Activated CD4-positive, alpha-beta memory T cell treated with anti-CD3 and anti-CD28 coated beads for 36 hours (primary cell): ENCODE measurements at places on chromosomes 3 and 15. TPM values are rescaled to one million over a fixed set of nuclear protein-coding genes. Genes with fewer than 3 reads are reported as not detected.

DNA sequence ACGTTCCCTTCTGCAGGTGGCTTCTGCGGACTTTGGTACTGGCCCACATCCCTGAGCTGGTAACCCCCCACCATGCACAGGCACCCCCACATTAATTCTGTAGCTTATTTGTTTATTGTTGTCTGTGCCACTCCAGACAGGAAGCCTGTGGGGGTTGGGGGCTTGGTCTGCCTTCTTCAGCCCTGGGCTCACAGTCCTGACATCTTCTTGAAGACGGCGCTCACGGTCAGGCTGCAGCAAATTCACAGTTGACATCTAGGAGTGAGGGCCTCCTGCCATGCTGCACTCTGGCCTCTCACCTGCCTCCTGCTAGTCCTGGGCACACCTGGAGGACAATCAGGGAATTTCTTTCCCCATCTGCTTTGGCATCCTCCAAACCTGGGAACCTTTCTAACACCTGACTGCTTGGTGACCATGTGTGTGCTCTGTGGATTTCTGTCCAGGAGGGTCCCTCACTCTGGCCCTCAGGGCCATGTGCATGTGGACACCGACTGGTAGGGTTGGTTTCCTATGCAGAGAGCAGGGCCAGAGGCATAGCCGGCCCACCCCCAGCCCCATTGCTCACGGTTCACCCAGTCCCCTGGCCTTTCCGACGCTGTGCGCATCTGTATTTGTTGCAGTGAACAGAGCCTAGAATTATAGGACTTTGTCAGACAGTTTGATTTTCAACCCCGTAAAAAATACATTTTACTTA lies 68.8 kb downstream of the APBA2 start:
- H3K4me3 ChIP-seq = no peak overlapping the region
- no peak overlapping the region for H3K27ac ChIP-seq
- H3K27me3 ChIP-seq = no peaks in the 10 kb centered on the region

DNA sequence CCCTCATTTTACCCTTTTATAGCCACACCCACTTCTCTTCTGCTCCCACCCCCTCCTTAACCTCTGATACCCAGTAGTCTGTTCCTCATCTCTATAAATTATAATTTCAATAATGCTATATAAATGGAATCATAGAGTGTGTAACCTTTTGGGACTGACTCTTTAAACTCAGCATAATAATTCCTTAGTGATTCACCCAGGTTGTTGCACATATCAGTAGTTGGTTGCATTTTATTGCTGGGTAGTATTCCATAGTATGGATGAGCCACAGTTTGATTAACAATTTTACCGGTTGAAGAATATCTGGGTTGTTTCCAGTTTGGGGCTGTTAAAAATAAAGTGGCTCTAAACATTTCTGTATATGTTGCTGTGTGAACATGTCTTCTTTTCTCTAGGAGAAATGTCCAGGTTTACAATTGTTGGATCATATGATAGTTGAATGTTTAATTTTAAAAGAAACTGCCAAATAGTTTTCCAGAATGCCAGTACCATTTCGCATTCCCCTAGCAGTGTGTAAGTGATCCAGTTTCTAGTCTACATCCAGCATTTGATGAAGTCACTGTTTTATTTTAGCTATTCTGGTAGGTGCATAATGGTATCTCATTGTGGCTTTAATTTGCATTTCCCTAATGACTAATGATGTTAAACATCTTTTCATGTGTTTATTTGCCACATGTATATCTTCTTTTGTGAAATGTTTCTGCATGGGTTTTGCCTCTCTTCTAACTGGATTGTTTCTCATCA lies 68.5 kb downstream of the VPS8 start:
- H3K27me3 ChIP-seq = no peaks in the 10 kb centered on the region
- H3K36me3 ChIP-seq = peaks cover 24% of the 10 kb centered on the region
- no peak overlapping the region for H3K4me3 ChIP-seq
- H3K4me1 ChIP-seq = no peaks in the 10 kb centered on the region

DNA sequence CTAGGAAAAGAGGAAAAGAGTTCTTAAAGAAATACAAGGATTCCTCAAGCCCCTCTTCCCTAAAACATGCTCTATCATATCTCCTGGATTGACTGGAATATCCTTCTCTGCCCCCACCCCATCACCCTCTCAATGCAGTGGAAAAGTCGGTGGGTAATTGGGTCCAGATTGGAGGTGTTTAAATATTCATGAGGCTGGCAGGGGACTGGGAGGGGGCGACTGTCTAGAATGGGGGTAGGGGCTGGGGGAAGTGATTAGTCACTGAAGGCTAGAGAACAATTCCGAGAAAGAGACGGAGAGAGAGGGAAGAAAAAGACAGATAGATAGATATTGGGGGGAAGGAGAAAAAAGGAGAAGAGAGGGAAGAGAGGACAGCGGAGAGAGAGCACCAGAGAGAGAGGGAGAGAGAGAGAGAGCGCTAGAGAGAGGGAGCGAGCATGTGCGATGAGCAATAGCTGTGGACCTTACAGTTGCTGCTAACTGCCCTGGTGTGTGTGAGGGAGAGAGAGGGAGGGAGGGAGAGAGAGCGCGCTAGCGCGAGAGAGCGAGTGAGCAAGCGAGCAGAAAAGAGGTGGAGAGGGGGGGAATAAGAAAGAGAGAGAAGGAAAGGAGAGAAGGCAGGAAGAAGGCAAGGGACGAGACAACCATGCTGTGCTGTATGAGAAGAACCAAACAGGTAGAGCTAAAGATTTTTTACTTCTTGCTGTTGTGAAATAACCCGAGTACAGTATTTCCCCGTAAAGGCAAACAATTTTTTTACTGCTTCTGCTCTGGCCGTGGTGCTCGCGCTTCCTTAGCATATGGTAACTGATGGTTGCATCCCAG lies at the start of gene GAP43:
GAP43 (plus strand) TSS at position 467 of the 825 bp plus-strand sequence; CDS start at position 647, 180 bp downstream.
- H3K27ac ChIP-seq = no peak within 1 kb of the TSS
- no peaks in the 10 kb centered on the region for H3K36me3 ChIP-seq
- H3K27me3 ChIP-seq = peaks cover 41% of the 10 kb centered on the region

DNA sequence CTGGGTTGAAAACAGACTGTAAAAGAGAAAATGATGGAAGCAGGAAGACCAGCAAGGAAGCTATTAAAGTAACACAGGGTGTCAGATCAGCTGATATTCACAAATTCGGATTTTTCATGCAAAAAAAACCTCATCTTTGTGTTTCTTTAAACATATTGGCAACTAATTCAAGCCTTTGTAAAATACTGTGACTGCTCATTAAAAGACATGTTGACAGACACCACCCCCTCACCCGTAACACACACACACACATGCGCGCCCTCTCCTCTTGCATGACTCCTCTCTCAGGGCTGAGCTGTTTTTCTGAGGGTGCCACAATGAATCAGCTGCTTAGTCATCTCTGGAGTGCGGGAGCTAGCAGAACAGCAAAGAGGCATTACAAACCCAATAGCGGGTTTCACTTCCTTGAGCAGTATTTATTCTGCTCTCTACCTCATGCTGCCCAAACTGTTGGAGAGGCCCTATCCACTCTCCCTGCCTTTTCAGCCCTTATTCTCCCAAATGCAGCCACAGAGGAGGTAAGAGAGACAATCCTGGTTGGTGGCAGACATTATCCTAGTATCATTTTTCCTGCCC lies 35.8 kb upstream of the CCDC80 start:
- H3K4me3 ChIP-seq = peak overlapping the region; percentile 14
- H3K27ac ChIP-seq = peak overlapping the region; percentile 14
- H3K27me3 ChIP-seq = peaks cover 14% of the 10 kb centered on the region
- no peaks in the 10 kb centered on the region for H3K36me3 ChIP-seq
- DNase-seq = peak; percentile 96

- H3K27ac ChIP-seq = no peak overlapping the region
- H3K4me1 ChIP-seq = peaks cover 13% of the 10 kb centered on the region
- no peak overlapping the region for H3K4me3 ChIP-seq
Measured at GRCh38 chr3:37952564-37952963, 38.0 kb upstream of the VILL start.

- DNase-seq = no peak
- no peak overlapping the region for H3K4me3 ChIP-seq
- peaks cover 21% of the 10 kb centered on the region for H3K4me1 ChIP-seq
- no peak overlapping the region for H3K27ac ChIP-seq
Measured at GRCh38 chr3:196789885-196790359, 50.3 kb downstream of the PAK2 start.

DNA sequence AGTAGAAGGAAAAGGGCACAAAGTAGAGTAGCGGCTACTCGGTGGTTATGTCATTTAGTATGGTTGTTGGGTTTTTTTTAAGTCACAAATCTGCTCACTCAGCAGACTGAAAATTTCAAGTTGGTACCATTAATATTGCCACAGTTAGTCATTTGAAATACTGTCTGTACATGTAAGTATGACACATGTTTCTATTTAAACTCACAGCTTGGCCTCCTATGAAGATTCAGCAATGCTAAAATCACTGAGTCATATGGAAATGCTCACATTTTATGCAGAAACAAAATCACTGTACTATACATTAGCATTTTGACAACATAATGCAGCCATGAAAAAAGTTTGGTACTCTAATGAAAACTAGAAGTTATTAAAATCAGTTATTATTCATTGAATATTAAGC lies 571.9 kb downstream of the TAFA4 start:
- no peaks in the 10 kb centered on the region for H3K36me3 ChIP-seq
- H3K27me3 ChIP-seq = no peaks in the 10 kb centered on the region
- H3K4me3 ChIP-seq = no peak overlapping the region
- H3K27ac ChIP-seq = no peak overlapping the region

DNA sequence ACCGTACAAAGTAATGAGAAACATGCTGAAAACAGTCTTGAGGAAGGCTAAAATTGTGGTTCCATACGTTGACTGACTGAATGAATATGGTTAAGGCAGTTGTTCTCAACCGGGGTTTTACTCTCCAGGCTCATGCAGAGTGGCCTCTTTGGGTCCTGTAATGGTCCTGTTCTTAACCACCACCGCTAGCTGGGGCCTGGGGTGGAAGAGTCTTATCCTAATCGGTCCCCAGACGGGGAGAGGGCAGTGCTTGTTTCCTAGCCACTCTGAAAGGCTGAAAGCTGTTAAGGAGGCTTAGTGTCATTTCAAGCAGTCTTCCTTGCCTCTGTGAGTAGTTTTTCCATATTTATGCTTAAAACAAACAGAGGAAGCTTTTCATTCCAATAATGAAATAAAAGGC lies 32.0 kb downstream of the SELENOT start:
- no peaks in the 10 kb centered on the region for H3K27me3 ChIP-seq
- peak overlapping the region; percentile 72 for H3K27ac ChIP-seq
- no peak overlapping the region for H3K4me3 ChIP-seq
- peaks cover 2% of the 10 kb centered on the region for H3K36me3 ChIP-seq
- DNase-seq = no peak
- peaks cover 29% of the 10 kb centered on the region for H3K4me1 ChIP-seq

DNA sequence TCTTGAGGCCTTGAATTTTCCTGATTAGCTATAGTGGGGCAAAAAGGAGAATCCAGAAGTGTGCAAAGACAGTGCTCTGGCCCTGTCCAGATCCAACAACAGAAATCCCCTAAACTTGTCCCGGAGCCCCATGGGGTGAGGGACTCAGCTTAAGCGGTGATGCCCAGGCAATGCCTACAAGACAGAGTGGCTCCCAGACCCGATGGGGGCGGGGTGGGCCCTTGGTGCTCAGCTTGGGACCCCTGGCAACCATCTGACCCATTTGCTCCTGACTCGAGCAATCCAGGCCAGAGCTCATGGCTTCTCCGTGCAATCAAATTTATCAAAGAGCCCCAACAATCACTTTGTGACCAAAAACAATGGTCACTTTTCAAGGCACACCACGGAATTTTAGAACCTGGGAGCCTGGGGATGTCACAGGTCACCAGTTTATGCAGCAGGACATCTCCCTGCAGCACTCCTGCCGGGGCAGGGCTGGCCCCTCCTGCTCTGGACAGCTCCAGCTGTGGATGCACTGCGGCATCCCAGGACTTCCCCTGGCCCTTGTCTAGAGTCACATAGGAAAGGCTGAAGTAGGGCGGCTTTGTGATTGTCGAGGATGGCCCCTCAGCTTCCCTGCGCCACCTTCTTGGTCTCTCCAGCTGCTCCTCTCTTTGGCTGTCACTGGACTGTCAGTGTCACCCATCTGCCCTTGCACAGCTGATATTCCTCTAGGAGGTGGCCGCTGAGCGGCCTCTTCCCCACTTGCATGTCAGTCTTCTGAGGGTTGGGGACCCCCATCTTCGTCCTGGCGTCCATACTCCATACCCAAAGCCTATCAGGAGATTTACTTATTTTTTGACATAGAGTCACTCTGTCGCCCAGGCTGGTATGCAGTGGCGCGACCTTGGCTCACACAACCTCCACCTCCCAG lies 28.4 kb downstream of the RGMA start:
- no peak overlapping the region for H3K27ac ChIP-seq
- H3K27me3 ChIP-seq = peaks cover 10% of the 10 kb centered on the region
- no peak overlapping the region for H3K4me3 ChIP-seq
- no peaks in the 10 kb centered on the region for H3K36me3 ChIP-seq

GRCh38 chr3:124203292-124203691 lies 211.4 kb upstream of the ROPN1 start:
- no peaks in the 10 kb centered on the region for H3K36me3 ChIP-seq
- H3K27ac ChIP-seq = no peak overlapping the region
- H3K4me3 ChIP-seq = no peak overlapping the region
- DNase-seq = no peak
- H3K27me3 ChIP-seq = peaks cover 12% of the 10 kb centered on the region
- no peaks in the 10 kb centered on the region for H3K4me1 ChIP-seq

- no peak for DNase-seq
- no peaks in the 10 kb centered on the region for H3K27me3 ChIP-seq
- no peak overlapping the region for H3K27ac ChIP-seq
- H3K4me3 ChIP-seq = no peak overlapping the region
Measured at GRCh38 chr3:192858849-192859585, 58.6 kb downstream of the MB21D2 start.

- H3K4me3 ChIP-seq = no peak overlapping the region
- no peaks in the 10 kb centered on the region for H3K36me3 ChIP-seq
- DNase-seq = no peak
- no peak overlapping the region for H3K27ac ChIP-seq
Measured at GRCh38 chr3:133137042-133137996, 99.1 kb downstream of the TMEM108 start.

DNA sequence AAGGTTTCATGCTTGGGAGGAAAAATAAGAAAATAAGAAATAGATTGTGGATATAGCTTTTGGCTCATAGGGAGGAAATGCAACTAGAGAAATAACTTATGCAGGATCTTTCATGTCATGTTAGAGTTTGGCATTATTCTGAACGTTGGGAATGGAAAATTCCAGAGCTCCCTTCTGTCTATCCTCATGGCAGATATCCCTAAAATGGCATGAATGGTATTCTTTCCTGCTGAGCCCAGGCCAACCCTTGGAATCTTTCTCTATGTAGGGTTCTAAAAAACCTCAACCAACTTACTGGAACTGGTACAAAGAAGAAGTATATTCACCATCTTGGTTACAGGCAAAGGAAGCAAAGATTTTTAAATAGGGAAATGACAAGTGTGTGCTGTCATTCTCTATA lies 212.5 kb downstream of the CHST2 start:
- H3K27ac ChIP-seq = no peak overlapping the region
- DNase-seq = no peak
- H3K27me3 ChIP-seq = no peaks in the 10 kb centered on the region
- H3K36me3 ChIP-seq = no peaks in the 10 kb centered on the region
- H3K4me3 ChIP-seq = no peak overlapping the region
- no peaks in the 10 kb centered on the region for H3K4me1 ChIP-seq

- DNase-seq = no peak
- H3K4me1 ChIP-seq = peaks cover 49% of the 10 kb centered on the region
- peaks cover 15% of the 10 kb centered on the region for H3K36me3 ChIP-seq
- no peaks in the 10 kb centered on the region for H3K27me3 ChIP-seq
Measured at GRCh38 chr15:58731756-58732535, 17.6 kb downstream of the ADAM10 start.

GRCh38 chr3:74845081-74845480 lies 230.6 kb upstream of the CNTN3 start:
- H3K36me3 ChIP-seq = no peaks in the 10 kb centered on the region
- H3K4me3 ChIP-seq = no peak overlapping the region
- H3K4me1 ChIP-seq = no peaks in the 10 kb centered on the region
- no peak for DNase-seq
- no peaks in the 10 kb centered on the region for H3K27me3 ChIP-seq

Gene BUB1B
- 96.1 TPM for total RNA-seq

Gene OR5H1
- not detected for total RNA-seq

Gene ZNF80
- 0.31 TPM for total RNA-seq
